Stimulated activated CD4-positive, alpha-beta T cell treated with anti-CD3 and anti-CD28 coated beads, TNF-alpha, amount 100 ng/mL, for 24 hours (primary cell): ENCODE measurements at places on chromosomes 2 and 18.
A peak's percentile ranks its signal among the peaks of the same experiment; 100 is the strongest.

GRCh38 chr18:21366896-21367295 lies 124.9 kb downstream of the GREB1L start:
- DNase-seq = no peak

GRCh38 chr2:51103205-51103604 lies 71.3 kb upstream of the NRXN1 start:
- DNase-seq = no peak

GRCh38 chr2:241849616-241850543 lies 8.8 kb downstream of the PDCD1 start:
- no peak for DNase-seq

DNA sequence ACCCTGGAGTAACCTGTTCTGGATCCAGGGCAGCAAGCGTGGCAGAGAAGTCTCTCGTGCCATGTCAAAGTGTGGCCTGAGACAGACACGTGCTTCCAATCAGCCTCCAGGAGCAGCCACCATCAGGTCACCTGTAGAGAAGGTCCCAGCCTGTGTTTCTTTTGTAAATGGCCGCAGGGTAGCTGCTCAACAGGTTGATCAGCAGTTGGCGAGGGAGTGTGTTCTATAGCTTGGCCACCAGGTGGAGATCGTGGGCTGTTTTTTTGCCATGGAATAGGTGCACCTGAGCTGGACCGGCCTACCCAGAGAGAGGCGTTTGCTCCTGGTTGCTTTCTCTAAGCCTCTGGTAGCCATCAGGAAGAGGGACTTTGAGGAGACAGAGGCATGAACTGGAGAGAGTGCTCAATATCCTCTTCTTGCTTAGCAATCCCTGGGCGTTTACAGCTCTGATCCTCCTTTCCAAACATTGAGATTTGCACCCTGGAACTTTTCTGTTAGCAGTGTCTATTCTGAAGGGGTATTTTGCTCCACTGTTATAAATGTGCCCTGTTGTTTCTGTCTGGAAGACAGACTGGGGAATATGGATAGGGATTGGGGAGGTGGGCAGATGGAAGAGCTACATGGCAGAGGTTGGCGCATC lies 34.2 kb upstream of the EN1 start:
- DNase-seq = peak; percentile 58

- DNase-seq = no peak
Observed at GRCh38 chr2:146271131-146271831, 1573.5 kb upstream of the ACVR2A start.

GRCh38 chr2:239201884-239202283 lies 198.9 kb downstream of the HDAC4 start:
- DNase-seq = no peak

DNA sequence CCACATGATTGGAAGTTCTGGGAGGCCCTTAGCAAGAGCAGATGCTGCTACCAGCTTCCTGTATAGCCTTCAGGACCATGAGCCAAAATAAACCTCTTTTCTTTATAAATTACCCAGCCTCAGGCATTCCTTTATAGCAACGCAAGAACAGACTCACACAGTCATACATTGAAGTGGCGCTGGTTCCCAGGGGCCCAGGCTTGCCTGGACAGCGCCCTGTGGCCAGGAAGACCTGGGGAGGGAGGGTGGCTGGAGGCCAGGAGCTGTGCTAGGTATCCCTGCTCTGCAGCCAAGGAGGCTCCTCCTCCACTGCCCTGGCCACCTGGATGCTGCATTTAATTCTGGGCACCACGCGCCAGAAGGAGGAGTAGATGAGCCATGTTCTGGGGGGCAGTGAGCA lies 98.1 kb downstream of the AGAP1 start:
- DNase-seq = no peak

GRCh38 chr2:112694182-112694581 lies 26.6 kb upstream of the NT5DC4 start:
- no peak for DNase-seq

DNA sequence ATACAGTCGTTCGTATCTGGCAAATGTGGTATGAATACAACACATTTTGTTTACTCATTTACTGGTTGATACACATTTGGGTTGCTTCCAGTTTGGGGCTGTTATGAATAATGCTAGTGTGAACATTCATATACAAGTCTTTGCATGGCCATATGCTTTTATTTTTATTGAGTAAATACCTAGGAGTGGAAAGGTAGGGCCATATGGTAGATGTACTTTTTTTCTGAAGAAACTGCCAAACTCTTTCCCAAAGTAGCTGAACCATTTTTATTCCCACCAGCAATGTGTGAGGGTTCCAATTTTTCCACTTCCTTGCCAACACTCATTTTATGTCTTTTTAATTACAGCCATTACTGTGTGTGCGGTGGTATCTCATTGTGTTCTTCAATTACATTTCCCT lies 496.2 kb upstream of the NRXN1 start:
- no peak for DNase-seq

DNA sequence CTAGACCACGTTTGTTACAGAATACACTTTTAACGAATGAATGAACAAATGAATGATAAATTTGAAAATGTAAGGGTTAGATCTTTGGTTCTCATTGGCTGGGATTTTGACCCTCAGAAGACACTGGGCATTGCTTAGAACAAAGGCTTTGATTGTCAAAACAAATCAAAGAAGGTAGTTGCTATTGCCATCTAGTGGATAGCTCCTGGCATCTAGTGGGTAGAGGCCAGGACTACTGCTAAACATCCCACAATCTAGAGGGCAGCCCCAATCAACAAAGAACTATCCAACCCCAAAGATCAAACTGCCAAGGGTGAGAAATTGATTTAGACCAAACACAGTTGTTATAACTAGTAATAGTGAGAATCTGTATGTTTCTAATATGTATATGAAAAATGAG lies 552.3 kb downstream of the KCNJ3 start:
- no peak for DNase-seq

GRCh38 chr2:151928380-151928779 lies 100.2 kb upstream of the ARL5A start:
- no peak for DNase-seq

DNA sequence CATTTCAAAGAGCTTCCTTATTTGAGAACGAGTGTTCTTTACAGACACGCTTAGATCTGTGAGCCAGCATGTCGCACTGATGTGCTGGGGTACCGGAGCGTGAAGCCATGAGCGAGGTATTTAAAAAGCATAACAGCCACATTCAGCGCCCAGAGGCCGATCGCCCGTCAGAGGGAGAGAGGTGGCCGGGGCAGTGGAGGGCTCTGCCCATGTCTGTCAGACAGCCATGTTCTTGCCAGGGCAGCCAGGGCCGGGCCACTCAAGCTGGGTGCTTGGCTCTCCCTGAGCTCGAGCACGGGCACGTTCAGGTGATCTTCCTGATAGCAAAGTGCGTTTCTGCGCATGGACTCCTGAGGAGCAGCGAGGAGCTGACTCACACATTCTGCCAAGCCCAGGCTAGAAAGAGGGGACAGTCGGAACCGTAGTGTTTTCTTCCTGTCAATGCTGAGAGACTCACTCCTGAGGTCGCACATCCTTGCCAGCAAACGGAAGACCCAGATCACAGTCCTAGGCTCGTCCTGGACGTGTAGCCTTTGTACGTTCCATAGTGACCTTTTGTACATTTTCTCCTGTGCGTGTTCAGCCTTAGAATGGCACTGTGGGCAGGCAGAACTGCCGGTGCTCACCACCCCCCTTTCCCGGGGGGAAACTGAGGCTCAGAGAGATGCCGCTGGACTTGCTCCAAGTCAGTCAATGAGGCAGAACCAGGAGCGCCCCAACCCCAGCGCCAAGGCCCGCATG lies 100.7 kb downstream of the NFATC1 start:
- no peak for DNase-seq

GRCh38 chr2:41729800-41730364 lies 317.9 kb upstream of the PKDCC start:
- DNase-seq = no peak

- DNase-seq = no peak
Observed at GRCh38 chr18:46412916-46413315, 244.1 kb downstream of the LOXHD1 start.

DNA sequence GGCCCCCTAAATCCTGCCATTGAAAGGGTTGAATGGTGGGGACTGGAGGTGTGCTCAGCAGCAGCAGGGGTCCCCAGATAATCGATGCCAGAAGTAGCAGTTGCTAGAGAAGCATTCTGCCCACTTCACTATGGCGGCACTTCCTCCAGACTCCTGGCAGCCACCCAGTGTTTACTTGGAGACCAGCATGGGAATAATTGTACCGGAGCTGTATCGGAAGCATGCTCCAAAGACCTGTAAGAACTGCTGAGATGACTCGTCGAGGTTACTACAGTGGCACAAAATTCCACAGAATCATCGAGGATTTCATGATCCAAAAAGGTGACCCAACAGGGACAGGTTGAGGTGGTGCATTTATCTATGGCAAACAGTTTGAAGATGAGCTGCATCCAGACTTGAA lies 11.0 kb upstream of the GAREM2 start:
- no peak for DNase-seq

DNA sequence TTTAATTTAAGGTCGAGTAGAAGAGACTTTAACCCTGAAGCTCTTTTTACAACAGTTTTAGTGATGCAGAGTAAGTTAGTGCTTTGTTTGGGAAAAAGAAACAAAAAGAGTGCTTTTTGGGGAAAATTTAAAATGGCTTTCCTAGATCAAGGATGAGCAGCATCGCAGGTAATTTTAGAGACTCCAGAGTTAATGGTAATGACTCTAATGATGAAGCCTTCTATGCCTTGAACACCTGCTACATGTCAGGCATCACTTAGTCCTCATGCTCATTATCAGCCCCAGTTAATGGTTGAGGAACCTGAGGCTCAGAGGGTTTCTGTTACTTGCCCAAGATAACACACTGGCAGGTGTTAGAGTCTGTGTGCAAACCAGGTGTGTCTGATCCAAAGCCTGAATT lies 167.8 kb downstream of the ACOXL start:
- no peak for DNase-seq

DNA sequence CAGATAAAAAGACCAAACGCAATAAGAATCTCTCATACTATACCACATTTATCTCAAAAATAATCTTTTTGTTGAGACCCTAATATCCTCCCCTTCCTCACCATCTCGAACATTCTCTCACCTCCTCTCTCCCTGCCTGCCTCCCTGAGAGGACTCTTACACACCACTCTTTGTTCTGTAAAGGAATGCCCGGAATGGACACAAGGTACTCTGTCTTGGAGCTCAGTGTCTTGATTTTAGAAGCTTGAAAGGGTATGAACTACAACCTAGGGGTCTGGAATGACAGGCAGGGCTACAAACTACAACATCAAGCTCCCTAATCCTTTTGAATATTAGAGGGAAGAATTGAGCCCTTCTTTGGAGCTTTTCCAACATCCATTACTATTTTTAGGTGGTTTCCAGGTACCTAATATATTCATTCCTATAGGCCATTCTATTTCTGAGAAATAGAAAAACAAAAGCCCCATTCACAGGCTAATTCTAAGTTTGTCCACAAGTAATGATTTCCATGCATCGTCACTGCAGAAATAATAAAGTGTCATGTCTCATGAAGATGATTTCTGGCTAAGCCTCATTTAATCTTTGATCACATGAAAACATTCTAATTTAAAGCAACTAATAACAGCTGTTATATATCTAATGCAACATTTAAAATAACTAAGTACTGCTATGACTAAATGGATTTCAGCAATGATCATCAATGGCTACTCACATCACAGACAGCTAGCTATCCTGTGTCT lies 60.6 kb downstream of the LRP2 start:
- no peak for DNase-seq

GRCh38 chr2:214135966-214136365 lies 274.9 kb upstream of the VWC2L start:
- DNase-seq = no peak

- no peak for DNase-seq
Observed at GRCh38 chr2:10762651-10763460, 41.4 kb downstream of the ATP6V1C2 start.

- no peak for DNase-seq
Observed at GRCh38 chr2:234881413-234882241, 70.2 kb upstream of the SH3BP4 start.

DNA sequence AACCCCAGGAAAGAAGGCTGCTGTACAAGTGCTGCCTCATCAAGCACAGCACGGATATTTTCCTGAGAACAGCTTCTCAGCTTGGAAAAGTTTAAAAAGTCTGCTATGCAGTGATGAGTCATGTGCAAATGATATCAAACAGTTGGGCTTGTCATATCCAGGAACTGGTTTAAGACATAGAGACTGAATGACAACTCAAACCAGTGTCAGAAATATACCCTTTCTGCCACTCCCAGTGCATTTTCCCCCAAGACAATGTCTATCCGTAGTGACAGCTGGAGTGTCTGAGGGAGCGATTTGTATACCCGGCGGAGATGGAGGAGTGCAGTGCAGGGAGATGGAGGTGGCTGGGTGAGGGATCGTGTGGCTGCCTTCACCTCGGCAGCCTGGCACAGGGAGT lies 28.2 kb downstream of the SOX11 start:
- DNase-seq = no peak

DNA sequence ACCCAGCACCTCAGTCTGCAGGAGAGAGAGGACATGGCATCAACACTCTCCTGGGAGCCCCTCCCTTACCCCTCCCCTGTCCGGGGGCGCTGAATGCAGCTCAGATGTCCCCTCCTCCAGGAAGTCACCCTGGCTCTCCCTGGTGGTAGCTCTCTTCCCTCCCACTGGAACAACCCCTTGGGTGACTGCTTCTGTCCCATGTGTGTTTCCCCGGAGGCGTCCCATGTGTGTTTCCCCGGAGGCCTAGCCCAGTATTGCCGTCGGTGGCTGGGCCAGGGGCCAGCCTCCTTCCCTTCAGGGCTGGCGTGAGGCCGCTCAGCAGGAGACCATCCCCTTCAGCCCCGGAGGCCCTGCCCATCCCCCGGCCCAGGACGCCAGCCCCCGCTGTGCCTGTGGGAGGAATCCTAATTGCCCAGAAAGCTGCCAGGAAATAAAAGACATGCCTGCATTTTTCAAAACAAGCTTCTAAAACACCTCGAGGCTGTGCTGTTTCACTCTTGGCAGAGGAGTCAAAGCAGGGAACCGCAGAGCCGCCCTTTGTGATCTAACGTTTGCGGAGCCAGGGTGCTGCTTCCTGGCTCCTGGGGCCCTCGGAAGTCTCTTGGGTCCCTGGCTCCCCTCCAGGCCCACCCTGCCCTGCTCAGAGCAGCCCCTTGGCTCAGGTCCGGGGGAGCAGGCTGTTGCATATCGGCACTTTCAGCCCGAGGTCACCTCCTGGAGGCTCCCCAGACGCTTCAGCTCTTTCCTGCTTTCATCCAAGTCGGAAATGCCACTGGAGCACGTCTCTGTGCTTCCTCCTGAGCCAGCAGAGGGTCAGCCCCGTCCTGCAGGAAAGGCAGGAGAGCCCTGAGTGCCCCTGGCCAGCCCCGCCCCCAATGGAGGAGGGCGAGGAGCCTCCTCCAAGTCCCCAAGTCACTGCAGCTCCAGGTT lies 11.4 kb downstream of the SNED1 start:
- peak; percentile 35 for DNase-seq

GRCh38 chr2:21590026-21590690 lies 466.4 kb downstream of the TDRD15 start:
- no peak for DNase-seq

DNA sequence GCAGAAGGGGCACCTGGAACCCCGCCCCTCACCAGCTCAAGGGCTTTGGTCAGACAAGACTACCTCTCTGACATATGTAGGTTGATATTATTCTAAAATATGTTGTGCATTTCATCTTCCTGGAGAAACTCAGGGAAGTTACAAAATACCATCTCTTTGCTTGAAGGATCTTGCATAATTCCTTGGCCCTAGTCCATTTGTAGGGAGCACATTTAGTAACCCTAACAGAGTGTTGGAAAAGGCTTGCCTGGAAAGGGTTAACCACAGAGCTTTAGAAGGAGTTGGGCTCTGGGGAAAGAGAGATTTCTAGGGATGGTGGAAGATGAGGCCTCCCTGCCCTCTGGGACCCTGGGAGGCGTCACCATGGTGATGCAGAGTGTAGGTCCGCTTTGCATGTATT lies 143.0 kb upstream of the SLC1A4 start:
- DNase-seq = no peak

- no peak for DNase-seq
Observed at GRCh38 chr18:37673671-37674070, 108.1 kb upstream of the CELF4 start.
